A673 (cell line): ENCODE measurements at places on chromosomes 11 and 22.
A peak's percentile ranks its signal among the peaks of the same experiment; 100 is the strongest.

DNA sequence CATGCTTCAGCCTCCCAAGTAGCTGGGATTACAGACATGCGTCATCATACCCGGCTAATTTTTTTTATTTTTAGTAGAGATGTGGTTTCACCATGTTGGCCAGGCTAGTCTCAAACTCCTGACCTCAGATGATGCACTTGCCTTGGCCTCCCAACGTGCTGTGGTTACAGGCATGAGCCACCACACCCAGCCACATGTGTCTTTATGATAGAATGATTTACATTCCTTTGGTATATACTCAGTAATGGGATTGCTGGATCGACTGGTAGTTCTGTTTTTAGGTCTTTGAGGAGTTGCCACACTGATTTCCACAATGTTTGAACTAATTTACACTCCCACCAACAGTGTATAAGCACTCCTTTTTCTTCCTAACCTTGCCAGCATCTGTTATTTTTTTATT is 276.2 kb downstream of the METTL15 start:
- DNase-seq: no peak

- peak; percentile 94 for DNase-seq
Measured at GRCh38 chr11:120645639-120646038, 134.1 kb downstream of the GRIK4 start.

DNA sequence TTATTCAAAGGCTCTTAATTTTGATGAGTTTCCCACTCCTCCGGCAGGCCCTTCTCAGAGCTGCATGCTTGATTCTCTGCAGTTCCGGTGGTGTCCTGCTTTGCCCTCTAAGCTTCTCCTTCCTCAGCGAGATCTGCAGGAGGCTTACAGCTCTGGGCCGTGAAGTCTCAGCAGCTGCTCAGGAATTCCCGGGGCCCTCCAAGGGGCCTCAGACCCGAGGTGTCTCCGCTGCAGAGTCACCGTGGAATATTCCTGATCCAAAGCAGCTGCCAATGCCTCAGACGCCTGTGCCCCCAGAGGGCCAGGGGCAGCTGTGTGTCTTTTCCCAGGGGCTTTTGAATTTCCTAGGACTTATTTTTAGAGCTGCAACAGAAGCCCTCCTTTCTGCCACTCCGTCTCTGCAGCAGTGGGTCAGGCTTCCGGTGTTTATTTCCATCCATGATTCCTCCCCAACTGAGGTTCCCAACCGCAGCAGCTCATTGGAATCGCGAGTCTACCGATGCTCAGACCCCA is 37.2 kb downstream of the RPS6KA4 start:
- peak; percentile 45 for DNase-seq

DNA sequence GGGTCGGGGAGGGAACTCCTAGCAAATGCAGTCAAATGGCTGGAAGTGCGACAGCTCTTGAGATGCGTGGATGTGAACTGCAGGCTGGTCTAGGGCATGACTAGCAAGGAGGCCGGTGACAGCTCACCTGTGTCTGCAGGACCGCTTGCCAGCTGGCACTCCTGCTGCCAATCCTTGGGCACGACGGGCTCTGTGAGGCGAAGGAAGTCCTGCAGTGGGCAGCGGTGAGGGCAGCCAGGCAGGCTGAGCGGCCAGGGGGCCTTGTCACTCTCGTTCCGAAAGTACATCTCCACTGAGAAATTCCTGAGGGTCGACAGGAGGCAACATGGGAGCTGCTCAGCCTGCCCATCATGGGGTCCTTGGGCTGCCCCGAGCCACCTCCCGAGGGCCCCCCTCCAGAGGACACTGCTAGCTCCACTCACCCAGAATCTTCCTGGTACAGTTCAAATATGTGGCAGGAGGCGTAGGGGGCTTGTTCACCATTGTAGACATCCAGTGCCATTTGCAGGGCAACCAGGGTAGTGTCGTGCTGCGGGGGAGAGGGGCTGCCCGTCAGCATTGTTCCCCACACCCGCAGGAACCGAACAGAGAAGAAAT is 5.9 kb downstream of the ACP2 start:
- no peak for DNase-seq

DNA sequence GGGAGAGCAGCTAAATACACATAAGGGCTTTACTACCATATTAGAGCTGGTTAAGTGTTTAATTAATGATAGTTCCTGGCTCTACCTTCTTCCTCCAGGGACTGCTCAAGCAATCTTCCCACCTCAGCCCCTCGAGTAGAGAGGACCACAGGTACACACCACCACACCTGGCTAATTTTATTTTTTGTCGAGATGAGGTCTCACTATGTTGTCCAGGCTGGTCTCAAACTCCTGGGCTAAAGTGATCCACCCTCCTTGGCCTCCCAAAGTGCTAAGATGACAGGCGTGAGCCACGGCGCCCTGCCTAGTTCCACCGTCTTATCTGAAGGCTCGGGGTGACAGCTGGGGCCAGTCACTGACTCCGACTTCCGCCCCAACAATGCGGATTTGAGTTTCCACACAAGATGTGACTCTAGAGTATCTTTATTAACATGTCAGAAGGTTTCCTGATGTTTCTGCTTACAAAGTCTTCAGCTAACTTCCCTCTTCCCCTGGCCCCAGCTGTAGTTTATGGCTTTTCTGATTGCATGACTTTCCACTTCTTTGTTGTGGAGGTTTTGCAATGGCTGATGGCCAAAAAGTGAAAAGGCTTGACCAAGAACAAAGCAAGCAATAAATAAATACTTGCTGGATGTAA is 16.8 kb downstream of the TPST2 start:
- DNase-seq: peak; percentile 12

DNA sequence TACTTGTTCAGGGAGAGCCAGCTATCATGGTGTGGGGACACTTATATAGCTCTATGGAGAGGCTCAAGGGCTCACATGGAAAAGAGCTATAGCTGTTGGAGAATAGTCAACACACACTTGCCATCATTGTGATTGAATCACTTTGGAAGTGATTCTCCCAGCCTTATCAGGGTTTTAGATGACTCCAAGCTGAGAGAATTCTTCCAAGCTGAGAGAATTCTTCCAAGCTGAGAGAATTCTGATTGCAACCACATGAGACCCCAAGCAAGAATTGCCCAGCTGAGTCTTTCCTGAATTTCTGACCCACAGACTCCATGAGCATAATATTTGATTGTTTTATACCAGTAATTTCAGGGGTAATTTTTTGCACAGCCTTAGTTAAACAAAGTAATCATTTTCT is 1318.3 kb upstream of the RAG2 start:
- no peak for DNase-seq

GRCh38 chr22:29117799-29118477 is 45.1 kb downstream of the KREMEN1 start:
- DNase-seq: peak; percentile 48

DNA sequence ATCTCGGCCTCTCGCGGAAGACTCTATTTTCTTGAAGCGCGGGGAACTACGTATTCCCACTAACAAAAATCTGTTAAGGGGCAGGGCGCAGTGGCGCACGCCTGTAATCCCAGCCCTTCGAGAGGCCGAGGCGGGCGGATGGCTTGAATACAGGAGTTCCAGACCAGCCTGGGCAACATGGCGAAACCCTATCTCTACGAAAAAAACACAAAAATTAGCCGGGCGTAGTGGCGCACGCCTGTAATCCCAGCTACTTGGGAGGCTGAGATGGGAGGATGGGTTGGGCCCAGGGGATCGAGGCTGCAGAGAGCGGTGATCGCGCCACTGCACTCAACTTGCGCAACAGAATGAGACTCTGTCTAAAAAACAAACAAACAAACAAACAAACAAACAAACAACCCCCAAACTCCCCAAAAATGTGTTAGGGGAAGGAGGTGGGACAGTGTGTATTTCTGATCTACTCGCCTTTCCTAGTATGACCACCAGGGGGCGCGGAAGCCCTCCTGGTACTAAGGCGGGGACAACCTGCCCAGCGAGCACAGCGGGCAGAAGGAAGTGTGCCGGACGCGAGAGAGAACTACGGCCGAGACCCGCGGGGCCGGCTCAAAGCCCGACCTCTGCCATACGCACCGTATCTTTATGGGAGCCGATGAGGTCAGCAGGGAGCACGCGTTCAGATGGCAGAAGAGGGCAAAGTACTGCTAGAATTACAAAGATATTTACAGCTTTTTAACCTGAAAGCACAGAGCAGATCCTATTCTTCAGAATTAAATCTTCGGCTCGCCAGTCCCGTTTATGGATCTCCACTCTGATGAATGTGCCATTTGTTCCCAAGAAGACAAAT is 1.3 kb upstream of the STX3 start:
- DNase-seq: peak; percentile 85

- no peak for DNase-seq
Measured at GRCh38 chr11:100593291-100593690, 93.8 kb upstream of the ARHGAP42 start.

- no peak for DNase-seq
Measured at GRCh38 chr22:23470811-23471389, 109.2 kb downstream of the IGLL1 start.

DNA sequence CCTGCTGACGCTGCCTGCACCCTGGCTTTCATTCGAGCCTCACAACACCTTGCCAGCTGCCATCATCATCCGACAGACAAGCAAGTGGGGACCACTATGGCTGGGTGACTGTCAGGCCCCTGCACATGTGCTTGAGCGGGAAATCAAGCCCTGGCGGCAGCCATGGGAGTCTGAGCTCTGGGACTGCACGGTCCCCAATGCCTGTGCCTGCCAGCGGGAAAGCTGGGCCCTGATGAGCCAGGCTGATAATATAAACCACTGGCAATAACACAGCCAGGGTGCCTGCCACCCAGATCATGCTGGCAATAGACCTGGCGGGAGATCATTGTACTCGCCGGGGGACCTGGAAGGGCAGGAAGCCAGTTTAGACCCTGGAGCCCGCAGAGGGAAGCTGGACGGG is 2.5 kb downstream of the FGF3 start:
- peak; percentile 20 for DNase-seq

- no peak for DNase-seq
Measured at GRCh38 chr11:103279821-103280220, 170.6 kb downstream of the DYNC2H1 start.

DNA sequence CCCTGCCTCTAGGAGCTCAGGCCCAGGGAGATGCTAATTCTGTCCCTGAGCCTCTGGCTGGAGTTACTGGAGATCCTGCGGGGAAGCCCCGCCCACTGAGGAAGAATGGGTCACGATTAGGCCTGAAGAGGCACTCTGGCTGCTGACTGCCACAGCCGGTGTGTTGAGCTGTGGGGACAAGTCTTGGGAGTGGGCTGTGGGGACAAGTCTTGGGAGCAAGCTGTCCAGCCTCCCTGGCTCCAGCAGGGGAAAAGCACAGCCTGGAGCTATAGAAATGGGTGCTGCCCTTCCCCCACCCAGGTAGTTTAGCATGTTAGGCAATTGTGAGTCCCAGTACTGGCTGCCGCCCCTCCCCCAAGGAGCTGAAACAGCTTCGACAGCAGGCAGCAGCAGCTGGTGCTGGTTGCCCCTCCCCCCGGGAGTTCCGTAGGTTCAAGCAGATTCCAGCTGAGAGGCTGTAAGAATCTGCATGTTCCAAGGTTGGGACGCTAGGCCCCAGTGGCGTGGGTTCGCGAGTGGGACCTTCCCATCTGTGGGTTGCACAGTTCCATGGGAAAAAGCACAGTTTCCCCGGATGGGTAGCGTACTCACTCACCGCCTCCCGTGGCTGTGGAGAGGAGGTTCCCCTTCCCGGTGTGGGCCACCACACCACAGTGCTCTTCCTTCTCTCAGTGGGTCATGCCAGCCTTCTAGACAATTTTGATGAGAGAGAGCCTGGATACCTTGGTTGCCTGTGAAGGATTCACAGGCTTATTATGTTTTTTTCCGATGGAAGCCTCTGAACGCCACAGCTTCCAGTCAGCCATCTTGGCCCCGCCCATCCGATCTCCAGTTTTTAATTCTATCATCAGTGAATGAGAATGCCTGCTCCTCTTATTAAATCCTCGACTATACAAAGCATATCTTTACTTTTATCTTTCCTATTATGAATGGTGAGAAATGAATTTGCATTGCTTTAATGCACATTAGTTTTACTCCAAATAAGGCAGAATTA is 61.5 kb downstream of the MSANTD4 start:
- peak; percentile 4 for DNase-seq

GRCh38 chr11:119693253-119693815 is 35.7 kb downstream of the NECTIN1 start:
- DNase-seq: no peak

- peak; percentile 72 for DNase-seq
Measured at GRCh38 chr11:117281159-117281558, 10.0 kb upstream of the BACE1-AS start.

GRCh38 chr11:89612096-89612495 is 98.0 kb upstream of the TRIM77 start:
- DNase-seq: no peak

- no peak for DNase-seq
Measured at GRCh38 chr22:37898441-37899181, 7.5 kb upstream of the MICALL1 start.

DNA sequence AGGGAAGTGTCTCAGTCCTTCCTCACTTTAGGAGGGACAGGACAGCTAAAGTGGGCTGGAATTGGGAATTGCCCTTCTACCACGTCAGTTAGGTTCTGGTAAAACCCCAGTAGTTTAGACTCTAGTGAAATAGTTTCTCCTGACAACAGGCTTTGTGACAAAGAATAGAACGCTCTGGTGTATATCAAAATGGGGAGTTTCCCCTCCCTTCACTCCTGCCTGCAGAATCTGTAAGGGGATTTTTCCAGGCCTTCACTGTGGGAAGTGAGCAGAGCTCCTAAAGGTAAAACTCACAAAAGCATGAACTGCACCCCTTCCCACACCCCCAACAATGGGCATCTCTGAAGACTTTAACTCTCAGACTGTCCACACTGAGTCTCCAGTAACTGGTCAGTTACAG is 460.9 kb upstream of the LRRC4C start:
- DNase-seq: no peak

DNA sequence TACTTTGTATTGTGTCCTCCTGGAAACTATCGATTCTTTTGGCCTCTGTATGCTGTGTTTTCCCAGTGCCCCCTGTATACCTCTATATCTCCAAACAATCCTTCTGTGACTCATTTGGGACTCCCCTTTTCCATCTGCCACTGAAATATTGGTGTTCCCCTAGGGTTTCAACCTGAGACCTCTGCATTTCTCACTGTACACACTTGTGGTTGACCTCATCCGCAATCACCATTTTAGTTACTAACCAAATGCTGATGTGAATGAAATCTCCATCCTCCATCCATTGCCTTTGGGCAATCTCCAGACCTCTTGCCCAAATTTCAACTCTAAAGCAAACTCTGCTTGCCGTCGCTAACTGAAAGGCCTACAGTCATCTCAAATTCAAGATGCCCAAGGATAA is 190.6 kb upstream of the PLET1 start:
- DNase-seq: no peak
